ENCODE measurements at places on chromosomes 13 and 19.

- no peak for DNase-seq
These were observed 83.0 kb downstream of the POLR1D start for GRCh38 chr13:27704681-27705080.

DNA sequence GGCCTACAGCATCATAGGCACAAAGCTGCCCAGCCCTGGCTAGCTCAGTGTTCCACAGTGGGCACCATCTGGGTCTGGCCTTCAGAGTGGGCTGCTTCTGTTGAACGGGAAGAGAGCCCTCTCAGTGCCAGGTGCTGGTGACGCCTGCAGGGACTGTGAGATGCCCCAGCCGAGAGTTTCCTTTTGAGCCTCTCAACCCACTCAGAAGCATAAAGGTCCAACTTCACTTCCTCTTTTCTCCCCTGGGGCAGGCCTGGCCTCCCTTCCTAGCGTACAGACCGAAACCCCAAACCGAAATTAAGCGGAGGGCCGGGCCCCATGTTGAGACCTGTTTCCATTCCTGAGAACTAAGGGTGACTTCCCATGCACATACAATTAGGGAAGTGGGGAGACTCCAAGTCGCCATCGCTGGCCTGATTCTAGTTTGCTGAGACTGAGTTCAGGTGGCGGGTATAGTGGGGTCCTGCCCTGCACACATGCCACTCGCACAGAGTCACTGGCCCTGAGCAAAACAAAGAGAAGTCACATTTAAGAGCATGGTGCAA lies 6.9 kb downstream of the RAB8A start:
- DNase-seq: peak; percentile 55

GRCh38 chr19:38685666-38686529 lies 38.4 kb downstream of the ACTN4 start:
- DNase-seq: no peak

DNA sequence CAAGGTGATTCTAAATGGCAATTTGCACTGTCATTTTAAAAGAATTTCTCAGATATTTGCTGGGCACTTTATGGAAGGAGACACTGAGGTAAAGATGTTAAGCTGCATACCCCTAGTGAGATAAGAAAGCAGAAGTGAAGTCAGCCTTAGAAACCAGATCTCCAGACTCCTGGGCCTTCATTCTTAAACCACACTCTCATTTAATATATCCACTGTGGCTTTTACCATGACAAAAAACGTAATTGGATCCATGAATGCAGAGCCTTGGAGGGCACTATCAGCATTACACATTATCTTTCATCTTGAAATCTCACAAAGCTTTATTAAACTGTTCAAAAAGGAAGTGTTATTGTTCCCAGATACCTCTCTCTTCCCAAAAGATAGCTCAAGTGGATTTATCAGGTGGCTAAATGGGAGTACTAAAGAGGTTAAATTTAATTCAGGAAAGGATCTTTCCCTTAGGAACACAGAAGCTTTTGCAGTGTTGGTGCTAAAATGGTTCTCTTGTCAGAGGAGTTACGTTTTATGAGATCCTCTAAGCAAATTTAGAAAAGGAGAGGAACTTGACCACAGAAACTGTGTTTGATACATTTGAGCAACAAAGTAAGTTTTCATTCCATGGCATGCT lies 1060.4 kb downstream of the EFNB2 start:
- no peak for DNase-seq

GRCh38 chr19:34232566-34233481 lies 21.5 kb upstream of the GARRE1 start:
- DNase-seq: no peak

- no peak for DNase-seq
These were observed 1257.5 kb upstream of the ATXN8OS start for GRCh38 chr13:68850160-68850559.

DNA sequence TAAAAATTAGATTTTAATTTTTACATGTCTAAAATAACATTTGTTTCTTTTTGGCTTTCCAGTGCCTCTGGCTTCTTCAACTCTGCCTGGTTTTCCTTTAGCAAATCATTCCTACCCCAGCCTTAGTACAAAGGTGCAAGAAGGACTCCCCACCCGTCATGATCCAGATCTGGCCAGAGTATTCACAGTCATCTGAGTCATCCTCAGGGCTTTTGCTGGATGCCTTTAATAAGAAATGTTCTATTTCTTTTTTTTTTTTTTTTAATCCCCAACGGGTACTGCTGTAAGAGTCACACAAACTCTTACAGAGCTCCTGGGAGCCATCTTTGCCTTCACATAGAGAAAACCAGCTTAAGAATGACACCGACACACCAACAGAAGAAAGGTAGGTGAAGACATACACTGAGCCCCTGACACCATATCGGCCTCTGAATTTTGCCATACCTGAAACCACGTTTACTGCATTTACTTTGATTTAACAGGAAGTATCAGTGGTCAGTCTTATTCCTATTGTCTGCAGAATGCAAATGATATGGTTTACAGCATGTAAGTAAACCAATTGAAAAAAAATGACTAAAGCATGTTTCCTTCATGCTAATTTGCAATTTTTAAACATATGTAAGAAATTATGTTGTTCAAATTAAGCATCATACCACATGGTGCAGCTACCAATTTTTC lies 184.4 kb downstream of the NALCN start:
- no peak for DNase-seq

DNA sequence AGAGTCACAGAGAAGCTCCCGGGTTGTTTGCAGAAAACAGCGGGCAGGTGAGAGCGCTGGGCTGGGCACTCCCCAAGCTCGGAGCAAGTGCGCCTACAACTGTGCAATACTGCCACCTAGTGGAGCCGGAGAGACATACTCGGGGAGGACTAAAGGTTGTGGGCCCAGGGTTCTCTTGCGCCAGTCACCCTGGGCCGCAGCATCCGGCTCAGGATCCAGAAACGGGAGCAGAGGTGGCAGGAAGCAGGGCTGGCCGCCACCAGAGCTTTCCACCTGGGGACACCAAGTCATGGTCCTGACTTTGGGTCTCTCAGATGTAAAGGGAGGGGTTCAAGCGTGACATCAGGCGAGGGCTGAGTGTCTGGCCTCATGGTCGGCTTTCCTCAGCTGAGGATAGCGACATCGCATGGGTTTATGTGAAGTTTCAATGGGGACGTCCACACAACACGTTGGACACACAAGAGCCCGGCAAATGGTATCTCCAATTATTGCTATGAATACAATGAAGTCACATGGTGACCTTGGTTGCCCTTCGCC lies 11.2 kb upstream of the KLK4 start:
- peak; percentile 65 for DNase-seq

GRCh38 chr13:26498656-26499601 lies 58.6 kb upstream of the WASF3 start:
- DNase-seq: no peak

- no peak for DNase-seq
These were observed 13.2 kb upstream of the CREB3L3 start for GRCh38 chr19:4140237-4140711.

DNA sequence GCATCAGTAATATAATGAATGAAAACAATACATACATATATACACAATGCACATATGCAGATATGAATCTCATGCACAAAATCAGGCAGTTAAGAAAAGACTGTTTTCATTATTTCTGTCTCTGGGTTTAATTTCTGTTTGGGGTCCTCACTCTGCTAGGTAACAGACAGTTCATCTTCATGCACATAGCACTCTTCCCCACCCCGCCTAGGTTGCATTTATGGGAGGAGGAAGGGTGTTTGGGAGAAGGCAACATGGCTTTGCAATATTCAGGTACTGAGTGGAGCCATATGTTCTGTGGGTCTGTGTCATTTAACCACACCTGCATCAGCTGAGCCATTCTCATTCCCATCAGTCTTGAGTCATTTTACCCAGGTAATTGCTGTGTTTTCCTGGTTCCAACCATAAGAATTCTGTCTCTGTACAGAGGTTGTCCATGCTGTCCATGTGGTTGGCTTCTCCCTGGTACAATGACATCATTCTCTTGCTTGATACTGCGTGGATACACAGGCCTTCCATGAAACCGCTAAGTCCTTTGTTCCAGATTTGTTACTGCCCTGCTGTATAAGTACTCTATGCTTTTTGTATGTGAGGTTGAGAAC lies 45.3 kb downstream of the RFC3 start:
- no peak for DNase-seq

DNA sequence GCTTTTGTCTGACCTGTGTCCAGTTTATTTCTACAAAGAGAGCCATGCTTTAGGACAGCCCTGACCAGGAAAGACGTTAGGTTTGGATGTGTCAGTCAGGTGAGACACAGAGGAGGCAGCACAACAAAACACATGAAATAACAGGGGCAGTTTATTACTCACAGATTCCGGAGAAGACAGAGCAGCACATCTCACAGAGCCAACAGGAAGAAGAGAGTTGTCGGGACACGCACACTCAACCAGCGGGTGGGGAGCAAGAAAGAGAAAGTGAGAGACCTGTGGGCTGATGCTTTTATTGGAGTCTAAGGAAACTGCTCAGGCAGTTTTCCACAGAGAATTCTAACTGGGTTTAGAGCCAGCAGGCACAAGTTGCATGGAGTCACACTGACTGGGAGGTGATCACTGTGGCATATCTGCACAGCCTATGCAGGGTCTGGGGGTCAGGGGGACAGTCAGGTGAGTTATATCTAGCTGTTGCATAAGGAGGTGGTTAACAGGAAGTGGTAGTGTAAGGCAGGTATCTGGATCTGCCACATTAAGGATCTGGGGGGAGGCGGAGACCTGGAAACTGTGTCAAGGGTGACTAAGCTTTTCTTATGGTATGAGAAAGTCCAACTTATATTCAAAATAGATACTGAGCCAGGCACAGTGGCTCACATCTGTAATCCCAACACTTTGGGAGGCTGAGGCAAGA lies 24.1 kb upstream of the CEACAM20 start:
- no peak for DNase-seq

GRCh38 chr13:35480346-35480745 lies 3.9 kb upstream of the MAB21L1 start:
- no peak for DNase-seq

- no peak for DNase-seq
These were observed 6.3 kb upstream of the ZNF175 start for GRCh38 chr19:51564791-51565190.

GRCh38 chr19:18537431-18537830 lies 5.9 kb downstream of the FKBP8 start:
- no peak for DNase-seq

- peak; percentile 37 for DNase-seq
These were observed 58.7 kb upstream of the PABPC3 start for GRCh38 chr13:25037057-25037813.

GRCh38 chr13:41267106-41267505 lies 3.7 kb upstream of the MTRF1 start:
- DNase-seq: no peak

DNA sequence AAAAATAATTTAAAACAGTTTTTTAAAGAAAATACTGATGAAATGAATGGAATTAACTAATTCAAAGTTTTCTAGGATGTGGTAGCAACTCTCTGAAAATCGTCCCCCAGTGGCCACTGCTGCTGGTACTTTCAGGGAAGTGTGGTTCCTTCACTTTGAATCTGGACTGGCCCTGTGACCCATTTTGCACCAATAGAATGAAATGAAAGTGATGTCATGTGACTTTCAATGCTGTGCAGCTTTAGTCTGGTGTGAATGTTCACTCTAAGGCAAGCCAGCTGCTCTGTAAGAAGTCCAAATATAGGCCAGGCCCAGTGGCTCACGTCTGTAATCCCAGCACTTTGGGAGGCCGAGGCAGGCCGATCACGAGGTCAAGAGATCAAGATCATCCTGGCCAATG lies 26.4 kb upstream of the HNRNPA1L2 start:
- DNase-seq: no peak

- DNase-seq: no peak
These were observed 969 bp upstream of the CEACAM5 start for GRCh38 chr19:41707502-41707812.

- DNase-seq: no peak
These were observed 65.1 kb upstream of the NPAS1 start for GRCh38 chr19:46954502-46954992.

DNA sequence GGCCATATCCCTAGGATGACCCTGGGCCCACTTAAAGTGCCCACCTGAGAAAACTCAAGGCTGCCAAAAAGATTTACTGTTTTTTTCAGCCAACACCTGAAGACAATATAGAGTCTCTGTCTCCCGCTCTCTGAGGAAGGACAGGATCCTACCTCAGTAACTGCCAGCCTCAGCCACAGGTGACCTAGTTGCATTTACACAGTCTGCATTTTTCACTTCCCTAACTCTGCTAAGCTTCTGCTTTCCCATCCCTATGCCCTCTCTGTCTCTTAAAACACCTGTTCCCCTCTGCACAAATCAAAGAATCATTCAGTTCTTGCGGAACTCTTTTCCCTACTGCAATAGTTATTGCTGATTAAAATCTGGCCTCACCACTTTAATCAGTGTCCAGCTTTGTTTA lies 609.5 kb downstream of the UQCRFS1 start:
- no peak for DNase-seq

- DNase-seq: no peak
These were observed 129.9 kb downstream of the GGACT start for GRCh38 chr13:100458673-100459072.

DNA sequence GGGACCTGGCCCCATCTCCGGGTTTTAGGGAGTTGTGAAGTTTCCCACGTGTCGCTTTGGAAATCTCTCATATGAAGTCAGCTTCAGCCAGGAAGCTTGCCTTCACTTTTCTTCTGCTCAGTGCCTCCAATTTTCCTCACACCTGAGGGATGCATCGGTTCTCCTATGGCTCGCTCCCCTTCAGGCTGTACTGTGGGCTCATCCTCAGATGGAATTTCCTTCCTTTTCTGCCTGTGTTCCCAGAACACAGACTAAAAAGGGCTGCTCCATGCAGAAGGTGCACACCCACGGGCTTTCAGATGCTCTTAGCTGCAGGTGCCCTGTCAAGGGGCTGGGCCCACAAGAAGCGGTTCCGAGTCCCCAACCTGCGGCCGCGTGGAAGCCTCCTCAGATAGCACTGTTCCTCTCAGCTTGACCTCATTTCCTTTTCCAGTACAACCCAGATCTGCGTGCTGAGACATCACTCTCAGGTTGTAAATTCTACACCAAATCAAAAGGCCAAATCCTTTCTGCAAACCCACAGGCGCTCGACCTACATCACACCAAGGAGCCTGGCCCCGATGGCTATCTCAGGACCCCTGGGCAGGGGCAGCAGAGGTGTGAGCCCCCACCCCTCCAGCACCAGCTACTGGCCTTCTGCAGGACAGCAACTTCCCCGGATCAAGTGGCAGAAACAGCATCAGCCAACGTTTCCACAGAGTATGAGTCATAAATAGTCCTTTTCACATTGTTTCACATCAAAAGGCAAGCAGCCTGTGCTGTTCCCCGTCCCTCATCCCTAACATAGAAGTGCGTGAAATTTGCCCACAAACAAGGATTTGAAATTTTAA lies 275.9 kb downstream of the ZNF536 start:
- no peak for DNase-seq

DNA sequence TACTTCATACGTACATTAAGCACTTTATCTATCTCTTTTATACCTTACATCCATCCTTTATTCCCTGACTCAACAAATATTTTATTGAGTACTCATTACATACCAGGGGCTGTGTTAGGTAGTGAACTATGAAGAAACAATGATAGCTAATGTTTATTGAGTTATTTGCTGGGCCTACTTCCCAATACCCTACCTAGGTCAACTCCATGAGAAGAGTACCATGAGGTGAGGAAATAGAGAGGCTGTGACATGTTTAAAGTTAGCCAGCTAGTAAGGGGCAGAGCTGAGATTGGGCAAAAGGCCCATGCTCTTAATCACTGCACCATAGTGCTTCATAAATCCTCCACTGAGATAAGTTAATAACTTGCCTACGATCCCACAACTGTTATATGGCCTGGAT lies 79.9 kb downstream of the FREM2 start:
- no peak for DNase-seq

GRCh38 chr19:37905946-37906868 lies at the start of gene WDR87:
WDR87 (minus strand) TSS chr19:37906594; CDS start chr19:37898239, 8,355 bp downstream.
- peak; percentile 7 for DNase-seq

Data from stimulated activated CD4-positive, alpha-beta T cell treated with anti-CD3 and anti-CD28 coated beads, TNF-alpha, amount 100 ng/mL, for 48 hours (primary cell).